NCI-H1694 treated with DMSO at 0.1 percent for 48 hours (cell line): ENCODE measurements at places on chromosomes 5 and 9.
A peak's percentile ranks its signal among the peaks of the same experiment; 100 is the strongest.

- peak; percentile 65 for DNase-seq
Measured at GRCh38 chr9:105414947-105415661, 32.7 kb upstream of the FSD1L start.

GRCh38 chr5:146633323-146633764 lies 117.4 kb upstream of the GPR151 start:
- DNase-seq, result no peak

GRCh38 chr5:103244398-103244797 lies 14.2 kb upstream of the MACIR start:
- no peak for DNase-seq

DNA sequence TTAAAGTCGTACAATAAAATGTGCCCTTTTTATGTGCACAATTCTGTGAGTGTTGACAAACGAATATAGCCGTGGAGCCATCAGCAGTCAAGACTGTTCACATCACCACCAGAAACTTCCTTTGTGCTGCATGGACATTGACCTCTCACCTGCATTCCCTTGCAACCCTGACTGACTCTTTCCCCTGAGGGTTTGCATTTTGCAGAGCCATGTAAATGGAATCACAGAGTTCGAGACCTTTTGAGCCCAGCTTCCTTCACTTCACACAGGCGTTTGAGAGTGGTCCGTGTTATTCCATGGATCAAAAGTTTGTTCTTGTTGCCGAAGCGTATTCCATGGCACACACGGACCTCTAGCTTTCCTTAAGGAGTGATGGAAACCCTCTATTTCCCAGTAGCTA lies 328.2 kb downstream of the DRD1 start:
- no peak for DNase-seq

GRCh38 chr5:143110591-143110990 lies 292.9 kb downstream of the NR3C1 start:
- no peak for DNase-seq

- no peak for DNase-seq
Measured at GRCh38 chr5:55136521-55136920, 23.4 kb upstream of the GPX8 start.

GRCh38 chr5:41575110-41575779 lies 64.8 kb upstream of the PLCXD3 start:
- no peak for DNase-seq

- peak; percentile 40 for DNase-seq
Measured at GRCh38 chr5:152505442-152506042, 100.5 kb upstream of the NMUR2 start.

DNA sequence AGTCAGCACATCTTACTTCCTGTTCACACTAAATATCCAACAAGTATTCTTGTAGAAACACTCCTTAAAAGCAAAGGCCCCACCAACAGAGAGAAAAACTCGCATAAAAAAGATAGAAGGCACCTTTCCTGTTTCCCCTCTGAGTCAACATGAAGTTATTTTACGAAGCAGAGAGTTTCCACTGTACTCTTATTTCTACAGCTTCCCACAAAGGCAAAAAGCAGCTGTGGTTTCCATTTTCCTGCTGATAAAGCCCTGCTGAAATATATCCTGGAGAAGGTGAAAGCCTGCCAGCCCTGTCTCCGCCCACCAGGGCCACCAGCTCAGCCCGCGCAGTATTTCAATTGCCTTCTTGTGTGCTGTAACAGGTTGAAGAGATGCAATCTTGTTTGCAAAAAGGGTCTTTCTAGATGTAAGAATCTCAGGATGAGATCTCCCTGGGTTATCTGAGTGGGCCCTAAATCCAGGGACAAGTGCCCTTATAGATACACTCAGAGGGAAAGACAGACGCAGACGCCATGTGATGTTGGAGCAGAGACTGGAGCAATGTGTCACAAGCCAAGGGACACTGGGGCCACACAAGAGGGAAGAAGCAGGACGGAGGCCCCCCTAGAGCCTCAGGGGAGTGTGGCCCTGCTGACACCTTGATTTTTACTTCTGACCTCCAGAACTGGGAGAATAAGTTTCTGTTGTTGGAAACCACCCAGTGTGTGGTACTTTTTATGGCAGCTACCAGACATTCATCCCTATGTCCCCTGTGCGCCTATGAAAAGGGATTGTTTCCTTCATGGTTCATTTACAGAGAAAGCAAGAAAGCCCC lies 19.9 kb downstream of the SEMA4D start:
- no peak for DNase-seq

GRCh38 chr5:181186986-181187499 lies 18.0 kb downstream of the TRIM7 start:
- no peak for DNase-seq

GRCh38 chr5:131382407-131383395 lies 118.8 kb downstream of the CDC42SE2 start:
- peak; percentile 5 for DNase-seq

- DNase-seq, result no peak
Measured at GRCh38 chr5:171710451-171711024, 75.1 kb upstream of the SMIM23 start.

- no peak for DNase-seq
Measured at GRCh38 chr9:69857828-69858227, 37.2 kb downstream of the CFAP95 start.

DNA sequence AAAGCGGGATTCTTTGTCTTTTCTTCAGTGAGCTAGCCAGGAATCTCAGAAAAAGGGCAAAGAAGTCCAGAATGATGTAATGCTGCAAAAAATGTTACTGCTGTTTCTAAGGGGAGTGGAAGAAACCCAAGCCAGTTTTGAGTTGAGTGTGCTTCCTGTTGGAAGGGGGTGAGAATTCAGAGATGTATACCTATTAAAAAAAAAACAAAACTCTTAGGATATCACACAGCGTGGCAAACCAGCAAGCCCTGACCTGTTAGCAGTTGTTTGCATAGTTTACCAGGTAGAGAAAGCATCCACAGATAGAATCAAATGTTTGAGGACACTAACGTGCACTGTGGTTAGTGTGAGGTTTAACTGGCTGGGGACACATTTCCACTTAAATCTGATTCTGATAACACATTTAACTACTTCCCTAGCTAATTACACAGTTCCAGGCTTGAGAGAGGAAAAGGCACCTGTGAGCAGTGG lies 11.4 kb downstream of the BASP1 start:
- DNase-seq, result no peak
